ENCODE measurements at places on chromosomes 11 and 22. TPM values are rescaled to one million over a fixed set of nuclear protein-coding genes. Genes with fewer than 3 reads are reported as not detected.

EPS8L2 gene
- total RNA-seq = 127 TPM

- no peak for DNase-seq
These were observed 77.8 kb downstream of the GRIK4 start for GRCh38 chr11:120589376-120589775.

GRCh38 chr22:22751043-22751603 is 106.7 kb downstream of the GGTLC2 start:
- no peak for DNase-seq

GRCh38 chr11:32430568-32431381 is 4.6 kb downstream of the WT1 start:
- no peak for DNase-seq

- no peak for DNase-seq
These were observed 41.2 kb upstream of the MICAL2 start for GRCh38 chr11:12069066-12069676.

DNA sequence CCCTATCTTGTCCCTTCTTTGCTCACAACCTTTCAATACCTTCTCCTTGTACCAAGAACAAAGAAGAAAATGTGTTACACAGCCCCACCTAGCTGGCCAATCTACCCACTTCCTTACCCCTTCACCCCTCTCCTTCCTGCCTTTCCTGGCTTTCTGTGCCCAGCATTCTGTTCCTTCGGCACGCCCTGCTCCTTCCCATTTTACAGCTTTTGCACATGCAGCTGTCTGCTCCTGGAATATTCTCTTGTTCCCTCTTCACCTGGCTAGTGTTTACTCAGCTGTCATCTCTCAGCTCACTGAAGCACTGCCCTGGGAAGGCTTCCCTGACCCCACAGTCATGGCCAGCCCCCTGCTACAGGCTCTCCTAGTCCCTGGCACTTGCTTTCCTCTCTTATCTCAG is 30.7 kb downstream of the SERPINH1 start:
- DNase-seq = no peak

Measured in PC-3 (cell line).